ENCODE measurements at places on chromosomes 2 and 18. TPM values are rescaled to one million over a fixed set of nuclear protein-coding genes. Genes with fewer than 3 reads are reported as not detected.

- no peak for DNase-seq
These were observed 72.8 kb downstream of the PTH2R start for GRCh38 chr2:208479342-208479741.

- DNase-seq, result no peak
These were observed 873.0 kb downstream of the CPS1 start for GRCh38 chr2:211429256-211429920.

GRCh38 chr2:128628996-128629395, 310.3 kb upstream of the HS6ST1 start:
- no peak for DNase-seq

- no peak for DNase-seq
These were observed 221.4 kb upstream of the EPAS1 start for GRCh38 chr2:46075848-46076247.

- no peak for DNase-seq
These were observed 48.7 kb upstream of the KCNF1 start for GRCh38 chr2:10863047-10863446.

- DNase-seq, result no peak
These were observed 915 bp downstream of the CUL3 start for GRCh38 chr2:224584111-224584784.

SERPINE2 gene
- 25.1 TPM for total RNA-seq

TCF23 gene
- total RNA-seq, result not detected

SMAD2 gene
- total RNA-seq, result 145 TPM

SIX3 gene
- total RNA-seq, result not detected

THOC1 gene
- total RNA-seq, result 92.9 TPM
